ENCODE measurements at places on chromosomes 4 and X. TPM values are rescaled to one million over a fixed set of nuclear protein-coding genes. Genes with fewer than 3 reads are reported as not detected.

DNA sequence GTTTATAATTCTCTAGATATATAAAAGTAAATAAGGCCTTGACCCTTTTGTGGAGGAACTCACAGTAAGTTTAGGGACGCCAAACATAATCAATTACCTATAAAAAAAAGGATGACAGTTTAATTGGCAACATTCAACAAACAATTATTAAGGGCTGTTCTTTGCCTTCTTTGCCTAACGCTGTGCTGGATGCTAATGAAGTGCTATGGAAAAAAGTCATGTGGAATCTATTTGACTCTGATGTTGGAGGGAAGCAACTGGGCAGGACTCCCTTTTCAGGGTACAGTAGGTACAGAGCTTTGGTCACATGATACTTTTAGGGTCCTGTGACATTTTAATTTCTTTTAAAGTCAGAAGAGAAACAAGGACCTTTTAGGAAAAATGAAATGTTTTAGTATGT, 91.1 kb downstream of the PCDH7 start:
- no peaks in the 10 kb centered on the region for H3K36me3 ChIP-seq
- no peak for DNase-seq
- H3K4me1 ChIP-seq = no peaks in the 10 kb centered on the region

DNA sequence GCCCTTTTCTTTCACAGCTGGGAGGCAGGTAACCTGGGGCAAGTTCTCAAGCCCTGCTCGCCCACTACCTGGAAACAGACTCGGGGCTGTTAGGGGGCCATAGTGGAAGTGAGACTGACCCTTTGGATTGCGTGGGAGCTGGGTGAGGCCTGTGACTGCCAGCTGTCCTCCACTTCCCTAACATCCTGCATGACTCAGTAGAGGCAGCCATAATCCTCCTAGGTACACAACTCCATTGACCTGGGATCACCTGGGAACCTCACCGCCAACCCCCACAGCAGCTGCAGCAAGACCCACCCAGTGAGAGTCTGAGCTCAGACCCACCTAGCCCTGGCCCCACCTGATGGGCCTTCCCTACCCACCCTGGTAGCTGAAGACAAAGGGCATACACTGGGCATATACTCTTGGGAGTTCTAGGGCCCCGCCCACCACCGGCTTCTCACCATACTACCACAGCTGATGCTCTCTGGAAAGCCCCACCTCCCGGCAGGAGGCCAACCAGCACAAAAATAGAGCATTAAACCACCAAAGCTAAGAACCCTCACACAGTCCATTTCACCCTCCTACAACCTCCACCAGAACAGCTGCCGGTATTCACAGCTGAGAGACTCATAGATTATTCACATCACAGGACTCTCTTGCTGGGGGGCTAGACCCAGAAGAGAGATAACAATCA, 61.1 kb upstream of the DCTD start:
- H3K27ac ChIP-seq = no peak overlapping the region
- DNase-seq = no peak

GRCh38 chrX:57929373-57929772, 19.1 kb upstream of the ZXDA start:
- no peaks in the 10 kb centered on the region for H3K36me3 ChIP-seq
- no peak overlapping the region for H3K27ac ChIP-seq
- H3K27me3 ChIP-seq = no peaks in the 10 kb centered on the region

DNA sequence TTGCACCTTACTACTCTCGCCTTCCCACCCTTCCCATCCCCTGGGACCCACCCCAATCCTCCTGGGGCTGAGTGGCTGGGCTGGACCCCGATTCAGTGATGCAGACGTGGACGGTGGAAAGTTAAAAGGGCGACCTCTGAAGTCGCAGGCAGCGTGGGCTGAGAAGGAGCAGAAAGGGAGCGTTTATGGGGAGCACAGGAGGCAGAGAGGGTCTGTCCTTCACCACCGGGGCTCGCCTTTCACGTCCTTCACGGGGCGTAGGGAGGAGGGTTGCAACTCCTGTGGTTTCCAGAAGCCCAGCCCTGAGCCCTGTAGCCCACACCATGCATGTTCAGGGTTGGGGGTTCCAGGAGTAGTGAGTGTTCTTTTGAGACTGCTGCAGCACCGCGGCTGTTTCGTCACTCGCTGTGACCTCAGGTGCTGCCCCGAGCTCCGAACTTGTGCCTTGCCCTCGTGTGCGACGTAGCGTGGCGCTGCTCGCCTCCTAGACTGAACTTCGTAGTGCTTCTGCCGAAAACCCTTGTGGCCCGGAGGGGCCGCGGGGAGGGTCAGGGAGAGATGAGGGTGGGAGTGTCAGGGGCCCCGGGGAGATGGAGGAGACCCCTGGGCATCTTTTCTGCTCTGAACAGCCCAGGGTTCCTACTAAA, 1.6 kb downstream of the NHS start:
- DNase-seq = no peak
- no peaks in the 10 kb centered on the region for H3K36me3 ChIP-seq
- H3K4me1 ChIP-seq = no peaks in the 10 kb centered on the region
- peak overlapping the region; percentile 55 for H3K4me3 ChIP-seq
- H3K27ac ChIP-seq = peak overlapping the region; percentile 31
- no peaks in the 10 kb centered on the region for H3K27me3 ChIP-seq

Gene SLITRK4
- 0.28 TPM for total RNA-seq

- H3K27me3 ChIP-seq = no peaks in the 10 kb centered on the region
- H3K4me1 ChIP-seq = no peaks in the 10 kb centered on the region
- H3K4me3 ChIP-seq = no peak overlapping the region
- DNase-seq = no peak
Measured at GRCh38 chrX:13933851-13934250, 95.8 kb downstream of the GEMIN8 start.

GRCh38 chr4:103996064-103996463, 276.3 kb upstream of the TACR3 start:
- DNase-seq = no peak
- H3K27ac ChIP-seq = no peak overlapping the region
- H3K4me1 ChIP-seq = no peaks in the 10 kb centered on the region
- H3K36me3 ChIP-seq = no peaks in the 10 kb centered on the region
- no peak overlapping the region for H3K4me3 ChIP-seq

Gene CXorf49
- not detected for total RNA-seq

GRCh38 chr4:126404549-126404948, 1089.8 kb downstream of the FAT4 start:
- H3K27ac ChIP-seq = no peak overlapping the region
- H3K27me3 ChIP-seq = no peaks in the 10 kb centered on the region
- H3K4me3 ChIP-seq = no peak overlapping the region
- H3K4me1 ChIP-seq = no peaks in the 10 kb centered on the region
- no peak for DNase-seq

- DNase-seq = no peak
- H3K36me3 ChIP-seq = no peaks in the 10 kb centered on the region
- no peak overlapping the region for H3K27ac ChIP-seq
- no peaks in the 10 kb centered on the region for H3K27me3 ChIP-seq
- H3K4me3 ChIP-seq = no peak overlapping the region
- no peaks in the 10 kb centered on the region for H3K4me1 ChIP-seq
Measured at GRCh38 chr4:180675359-180675650, 1567.9 kb upstream of the TENM3 start.

Measured in Peyer's patch (tissue), 4 donors.